ENCODE measurements at places on chromosomes 3 and 15.

GRCh38 chr3:43624619-43625305 is 3.0 kb upstream of the ANO10 start:
- no peak for DNase-seq

DNA sequence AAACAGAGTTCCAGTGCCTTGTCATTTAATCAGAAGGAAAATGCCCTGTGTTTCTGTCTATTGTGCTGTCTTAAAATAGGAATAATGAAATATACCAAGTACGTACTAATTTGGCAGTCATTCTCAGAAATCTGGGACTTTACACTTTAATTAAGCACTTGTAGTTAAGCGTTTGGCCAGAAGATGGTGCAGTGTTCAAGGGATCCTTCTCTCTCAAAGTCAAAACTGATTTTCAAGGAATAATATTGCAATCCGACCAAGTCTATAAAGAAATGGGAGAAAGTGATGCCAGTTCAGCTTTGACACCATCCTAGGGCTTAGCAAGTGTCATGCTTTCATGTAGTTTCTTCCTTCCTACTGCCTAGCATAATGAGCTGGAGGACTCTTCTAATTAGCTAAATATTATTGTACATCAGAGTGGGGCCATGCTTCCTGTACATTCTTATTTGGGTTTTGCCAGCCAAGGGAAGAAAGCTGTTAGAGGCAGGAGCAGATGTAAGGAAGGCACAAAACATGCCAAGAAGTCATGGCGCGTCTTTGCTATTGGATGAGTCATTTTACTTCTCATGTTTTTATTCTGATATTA is 64.8 kb downstream of the SAMMSON start:
- DNase-seq, result no peak

- DNase-seq, result no peak
Observed at GRCh38 chr3:152858170-152858800, 23.4 kb downstream of the P2RY1 start.

- DNase-seq, result no peak
Observed at GRCh38 chr15:64001148-64001547, 45.1 kb downstream of the DAPK2 start.

DNA sequence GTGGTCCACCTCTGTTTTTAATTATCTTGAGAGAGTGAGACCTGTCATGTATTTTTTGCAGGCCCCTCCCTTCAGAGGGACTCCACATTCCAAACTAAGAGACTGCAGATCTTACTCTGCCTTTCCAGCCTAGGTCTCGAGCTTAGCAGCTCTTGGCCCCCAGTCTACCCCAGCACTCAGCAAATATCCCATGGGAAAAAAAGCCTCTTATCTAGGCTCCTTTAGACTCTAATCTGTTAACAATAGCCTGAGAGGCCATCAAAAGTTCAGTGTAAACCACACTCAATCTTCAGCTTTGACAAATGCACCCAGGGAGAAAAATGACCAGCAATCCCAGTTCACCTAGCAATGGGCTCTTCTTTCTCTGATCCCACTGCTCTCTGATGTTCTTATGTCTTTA is 8.6 kb upstream of the BLM start:
- no peak for DNase-seq

- DNase-seq, result no peak
Observed at GRCh38 chr15:79218588-79219200, 63.8 kb upstream of the ANKRD34C start.

DNA sequence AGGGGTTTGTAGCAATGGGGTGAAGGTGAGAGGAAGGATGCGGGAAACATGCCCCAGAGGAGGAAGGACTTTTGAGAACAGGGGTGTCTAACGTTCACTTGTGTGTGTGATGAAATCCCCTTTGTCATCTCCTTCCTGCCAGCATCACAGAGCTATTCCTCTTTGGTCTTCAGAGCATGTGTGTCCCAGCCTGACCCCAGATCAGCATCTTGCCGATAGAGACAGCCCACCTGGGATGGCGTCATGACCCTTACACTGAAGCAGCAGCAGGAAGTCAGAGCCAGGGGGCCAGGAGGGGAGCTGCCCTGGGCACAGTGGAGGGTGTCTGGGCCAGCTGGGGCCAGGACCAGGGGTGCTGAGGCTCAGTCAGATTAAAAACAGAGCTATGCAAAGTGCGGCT is 29.9 kb upstream of the GRIP2 start:
- no peak for DNase-seq

DNA sequence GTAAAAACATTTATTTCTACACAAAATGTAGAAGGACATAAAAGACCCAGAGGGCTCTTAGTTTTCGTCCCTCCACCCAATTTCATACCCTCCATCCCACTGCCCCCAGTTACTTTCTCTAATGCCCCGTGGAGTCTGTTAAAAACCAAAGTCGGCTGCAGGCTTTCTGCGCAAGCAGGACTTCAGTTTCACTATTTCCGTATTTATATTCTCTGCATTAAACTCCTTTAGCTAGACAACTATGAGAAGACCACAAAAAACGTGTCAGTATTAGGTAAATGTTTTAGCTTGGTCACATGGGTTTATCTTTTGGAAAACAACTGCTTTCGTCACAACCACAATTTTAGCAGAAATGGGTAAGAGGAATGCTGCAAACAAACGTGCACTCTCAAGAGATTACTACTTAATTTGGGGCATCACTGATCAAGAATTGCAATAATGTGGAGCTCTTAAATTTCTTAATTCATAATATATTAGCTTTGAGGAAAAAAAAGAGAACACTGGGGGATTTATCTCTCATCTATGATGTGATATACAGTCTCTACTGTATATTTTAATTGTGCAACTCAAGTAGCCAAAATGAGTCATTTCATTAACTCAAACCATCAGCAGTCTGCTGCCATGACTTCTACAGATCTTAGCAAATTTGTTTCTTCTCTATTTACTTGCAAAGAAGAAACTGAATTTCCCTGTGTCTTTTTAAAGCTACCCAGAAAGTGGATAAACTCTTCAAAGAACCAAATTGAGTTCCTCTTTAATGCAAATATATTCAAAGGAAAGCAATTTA is 740 bp upstream of the NSMCE3 start:
- no peak for DNase-seq

- DNase-seq, result no peak
Observed at GRCh38 chr3:113638910-113639309, 57.5 kb downstream of the USF3 start.

DNA sequence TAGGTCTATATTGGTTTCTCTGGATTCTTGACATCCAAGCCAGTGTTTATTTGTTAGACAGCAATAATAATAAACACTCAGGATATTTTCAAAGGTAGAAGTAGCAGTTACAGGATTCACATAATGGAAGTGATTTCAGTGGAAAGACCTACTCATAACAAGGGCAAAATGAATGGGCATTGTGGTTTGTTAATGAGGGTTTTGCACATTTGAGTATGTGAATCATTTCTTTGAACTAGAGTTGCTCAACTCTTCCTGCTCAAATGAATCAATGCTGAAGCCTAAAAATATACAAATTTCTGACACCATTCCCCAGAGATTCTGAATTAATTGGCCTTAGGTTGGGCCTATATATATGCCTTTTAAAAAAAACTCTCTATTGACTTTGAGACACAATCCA is 4.1 kb upstream of the COL6A5 start:
- DNase-seq, result no peak

GRCh38 chr3:134768837-134769236 is 26.2 kb upstream of the EPHB1 start:
- DNase-seq, result no peak

- DNase-seq, result no peak
Observed at GRCh38 chr3:169218314-169218983, 445.1 kb downstream of the MECOM start.

DNA sequence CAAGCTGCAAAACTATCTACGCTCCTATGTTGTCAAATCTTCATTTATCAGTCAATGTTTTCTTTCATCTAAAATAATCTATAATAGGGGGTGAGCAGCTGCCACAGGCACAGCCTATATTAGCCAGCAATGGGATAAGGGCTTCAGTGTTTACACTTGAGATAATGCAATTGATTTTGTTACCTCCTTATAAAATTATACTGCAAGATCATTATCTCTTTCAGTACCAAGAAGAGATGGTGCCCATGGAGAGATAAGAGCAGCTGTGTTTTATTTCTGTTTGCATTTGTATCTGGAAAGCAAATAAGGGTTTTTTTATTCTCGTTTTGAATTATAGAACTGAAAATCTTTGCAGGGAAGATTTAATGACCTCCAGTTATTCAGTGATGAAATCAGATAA is 68.9 kb downstream of the PLD1 start:
- no peak for DNase-seq

GRCh38 chr3:114362815-114363214 is 69.0 kb downstream of the TIGIT start:
- DNase-seq, result no peak

DNA sequence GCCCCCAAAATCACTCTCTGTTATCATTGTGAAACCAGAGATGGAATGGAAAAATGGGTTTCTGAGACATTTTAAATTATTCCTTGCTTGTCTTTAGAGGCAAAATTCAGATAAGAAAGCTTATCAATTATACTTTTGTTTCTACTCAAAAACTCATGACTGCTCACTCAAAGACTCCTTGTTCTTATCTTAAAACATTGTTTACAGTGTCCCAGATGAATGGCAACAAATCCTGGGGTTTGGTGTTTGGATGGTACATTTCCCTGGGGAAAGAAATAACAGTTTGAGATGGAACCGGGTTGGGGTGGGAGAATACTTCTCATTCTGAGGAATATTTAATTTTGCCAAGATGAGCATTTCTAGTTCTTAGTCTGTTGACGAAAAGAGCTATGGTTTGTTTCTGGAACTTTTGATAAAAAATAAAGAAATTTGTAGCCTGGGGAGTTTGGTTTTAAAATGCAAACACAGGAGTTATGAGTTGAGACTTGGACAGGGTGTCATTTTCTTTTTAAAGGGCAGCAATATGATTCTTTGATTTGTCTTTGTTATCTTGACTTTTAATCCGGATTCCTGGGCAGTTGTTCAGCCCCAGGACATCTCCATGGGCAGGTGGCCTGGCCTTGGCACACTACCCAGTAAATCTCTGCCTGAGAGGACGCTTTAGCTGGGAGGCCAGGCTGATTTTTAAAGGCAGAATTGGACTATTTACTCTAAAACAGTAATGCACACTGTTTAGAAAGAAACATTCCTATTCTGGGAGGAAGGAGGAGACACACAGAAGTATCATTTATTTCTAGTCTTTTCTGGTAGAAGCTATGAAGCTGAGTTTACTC is 32.4 kb downstream of the BTD start:
- no peak for DNase-seq

- DNase-seq, result no peak
Observed at GRCh38 chr3:61685755-61686154, 124.4 kb downstream of the PTPRG start.

GRCh38 chr3:73502609-73503583 is 121.8 kb downstream of the PDZRN3 start:
- DNase-seq, result no peak

- no peak for DNase-seq
Observed at GRCh38 chr3:24226397-24226796, 268.3 kb downstream of the THRB start.

- no peak for DNase-seq
Observed at GRCh38 chr15:62391641-62392262, 226.7 kb upstream of the C2CD4B start.

DNA sequence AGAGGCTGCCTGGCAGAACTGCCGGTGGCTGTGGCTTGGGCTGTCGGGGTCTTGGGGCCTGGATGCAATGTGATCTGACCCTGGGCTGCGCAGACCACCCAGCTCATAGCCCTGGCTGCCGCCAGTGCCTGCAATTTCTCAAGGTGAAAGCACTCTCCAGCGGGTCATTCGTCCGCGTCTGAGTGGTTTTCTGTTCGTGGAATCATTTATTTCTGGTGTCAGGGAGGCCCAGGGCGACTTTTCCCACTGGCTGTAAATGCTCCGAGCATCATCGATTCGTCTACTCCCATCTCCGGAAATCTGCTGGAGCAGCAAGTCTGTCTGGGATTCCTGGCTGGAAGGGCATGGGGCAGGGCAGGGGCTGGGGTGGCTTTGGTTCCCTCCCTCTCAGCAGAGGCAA is 40.6 kb upstream of the ADPGK start:
- no peak for DNase-seq

DNA sequence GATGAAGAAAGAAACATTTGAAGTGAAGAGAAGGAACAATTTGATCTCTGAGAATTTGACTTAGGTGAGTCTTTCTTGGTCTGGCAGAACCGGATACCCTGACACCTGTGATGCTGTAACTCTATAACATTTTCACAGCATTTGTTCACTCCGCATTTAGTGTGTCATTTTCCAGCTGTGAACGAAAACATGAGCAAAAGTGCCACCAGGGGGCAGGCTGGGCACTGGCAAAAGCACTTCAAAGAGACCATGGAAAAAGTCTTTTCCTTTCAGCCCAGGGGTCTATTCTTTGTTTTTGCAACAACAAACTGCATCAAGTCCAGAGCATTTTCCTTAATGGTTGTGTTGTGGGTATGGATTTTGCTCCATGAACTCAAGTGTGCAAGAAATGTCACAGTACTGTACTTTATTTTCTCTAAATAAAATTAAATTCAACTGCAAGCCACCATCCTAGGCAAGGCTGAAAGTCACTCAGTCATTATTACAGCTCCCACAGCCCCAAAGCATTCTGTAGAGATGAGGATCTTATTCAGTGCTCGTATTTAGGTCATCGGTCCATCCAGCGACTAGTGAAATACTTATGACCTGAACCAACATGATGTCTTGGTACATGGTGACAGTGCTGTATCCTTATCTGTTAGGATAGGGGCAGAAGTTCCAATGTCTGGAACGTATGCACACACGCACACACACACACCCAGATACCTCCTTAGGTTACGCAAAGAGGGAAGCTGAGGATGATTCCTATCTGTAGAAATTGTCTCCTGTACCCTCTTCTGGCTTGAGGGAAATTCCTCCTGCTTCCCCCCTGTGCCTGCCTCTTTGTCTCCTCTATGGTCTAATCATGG is 125.5 kb downstream of the GADL1 start:
- DNase-seq, result peak; percentile 35

DNA sequence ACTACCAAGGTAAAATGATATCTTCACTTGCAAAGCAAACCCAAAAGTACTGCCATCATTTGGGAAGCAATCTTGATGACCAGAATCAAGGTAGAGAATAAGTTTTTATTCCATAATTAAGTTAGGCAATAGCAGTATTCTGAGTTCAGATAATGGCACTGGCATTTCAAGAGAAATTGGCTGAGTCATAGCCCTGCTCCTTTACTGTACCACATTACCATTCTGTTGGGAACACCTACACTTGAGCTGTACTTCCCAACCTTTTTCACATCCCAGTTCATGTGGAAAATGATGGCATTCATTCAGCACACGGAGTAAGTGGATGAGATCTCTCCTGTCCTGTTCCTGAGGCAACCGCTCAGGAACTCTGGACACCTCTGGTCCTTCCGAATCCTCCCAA is 311.6 kb upstream of the TPRG1 start:
- DNase-seq, result no peak

DNA sequence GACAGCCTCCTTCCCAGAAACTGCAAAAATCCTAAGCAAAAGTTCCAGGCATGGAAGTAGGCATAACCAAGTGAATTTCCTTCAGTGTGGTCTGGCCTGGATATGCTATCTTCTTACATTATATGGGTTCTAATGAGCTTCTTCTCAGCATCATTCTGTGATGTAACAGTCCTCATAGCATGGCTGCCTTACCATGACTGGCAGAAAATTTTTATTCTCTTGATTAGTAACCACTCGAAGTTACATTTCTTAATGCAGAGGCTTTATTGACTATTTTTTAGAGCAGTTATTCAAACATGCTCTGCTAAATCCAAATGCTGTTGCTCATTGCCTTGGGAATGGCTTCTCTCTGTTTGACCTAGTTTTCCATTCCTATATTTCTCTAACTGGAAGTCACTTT is 21.1 kb upstream of the CPNE4 start:
- DNase-seq, result no peak

GRCh38 chr3:194472290-194472920 is 14.4 kb downstream of the ATP13A3 start:
- DNase-seq, result no peak

All from stimulated activated CD8-positive, alpha-beta memory T cell treated with anti-CD3 and anti-CD28 coated beads, Interleukin-2, amount 100 ng/mL, for 1 hour (primary cell).